ENCODE measurements at places on chromosomes 11 and 22. TPM values are rescaled to one million over a fixed set of nuclear protein-coding genes. Genes with fewer than 3 reads are reported as not detected.

DNA sequence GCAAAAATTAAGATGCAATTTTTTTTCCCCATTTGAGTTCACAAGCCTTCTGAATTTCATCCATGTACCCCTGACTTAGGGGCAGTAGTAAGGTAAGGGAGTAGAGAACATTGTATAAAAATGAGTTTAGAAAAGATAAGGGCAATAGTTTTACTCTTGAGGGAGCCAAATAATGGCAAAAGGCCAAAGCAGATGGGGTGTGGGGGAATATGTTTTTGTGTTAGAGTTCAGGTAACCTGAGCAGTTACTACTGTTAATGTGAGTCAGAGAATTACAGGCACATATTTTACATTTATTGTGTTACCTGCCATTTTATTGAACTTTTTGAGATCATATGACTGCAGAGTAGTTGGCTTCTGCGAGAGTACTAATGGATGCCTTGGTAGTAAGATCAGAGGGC lies 3.1 kb downstream of the EED start:
- DNase-seq, result no peak

GRCh38 chr11:8338138-8338537 lies 74.5 kb upstream of the LMO1 start:
- DNase-seq, result no peak

- no peak for DNase-seq
These were observed 154.9 kb downstream of the TEAD1 start for GRCh38 chr11:12829131-12829530.

GRCh38 chr22:48806227-48806781 lies 1021.4 kb downstream of the BRD1 start:
- no peak for DNase-seq

The OR52I2 gene
- not detected for polyA plus RNA-seq

The KRTAP5-10 gene
- polyA plus RNA-seq, result not detected
